ENCODE measurements at places on chromosomes 5 and 9.
A peak's percentile ranks its signal among the peaks of the same experiment; 100 is the strongest.

DNA sequence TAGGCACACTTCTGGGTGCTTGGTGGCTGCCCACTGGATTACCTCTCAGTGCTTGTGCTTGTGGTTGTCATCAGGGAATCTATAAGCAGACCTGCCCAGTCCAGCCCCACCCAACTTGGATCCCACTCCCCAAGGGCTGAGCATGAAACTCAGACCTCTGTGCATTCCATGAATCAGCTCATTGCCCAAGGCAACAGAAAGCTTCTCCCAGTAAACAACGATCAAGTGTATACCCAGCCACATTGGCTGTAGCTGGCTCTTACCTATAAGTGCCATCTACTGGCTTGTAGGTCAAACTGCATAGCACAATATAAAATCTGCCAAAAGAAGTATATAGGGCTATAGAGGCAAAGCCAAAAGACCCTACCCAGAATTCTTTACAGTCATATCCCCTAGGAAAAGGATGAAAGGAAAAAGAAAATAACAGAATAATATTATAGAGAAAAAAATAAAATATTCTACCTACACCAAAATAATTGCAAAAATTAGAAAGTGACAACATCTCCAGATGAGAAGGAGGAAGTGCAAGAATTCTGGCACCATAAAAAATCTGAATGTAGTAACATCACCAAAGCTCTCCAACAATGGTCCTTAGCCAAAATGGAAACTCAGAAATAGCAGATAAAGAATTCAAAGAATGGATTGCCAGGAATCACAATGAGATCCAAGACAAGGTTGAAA lies 321.0 kb upstream of the TRPC7 start:
- peak; percentile 72 for DNase-seq

GRCh38 chr9:127361561-127361960 lies 35.4 kb upstream of the SLC2A8 start:
- DNase-seq: no peak

DNA sequence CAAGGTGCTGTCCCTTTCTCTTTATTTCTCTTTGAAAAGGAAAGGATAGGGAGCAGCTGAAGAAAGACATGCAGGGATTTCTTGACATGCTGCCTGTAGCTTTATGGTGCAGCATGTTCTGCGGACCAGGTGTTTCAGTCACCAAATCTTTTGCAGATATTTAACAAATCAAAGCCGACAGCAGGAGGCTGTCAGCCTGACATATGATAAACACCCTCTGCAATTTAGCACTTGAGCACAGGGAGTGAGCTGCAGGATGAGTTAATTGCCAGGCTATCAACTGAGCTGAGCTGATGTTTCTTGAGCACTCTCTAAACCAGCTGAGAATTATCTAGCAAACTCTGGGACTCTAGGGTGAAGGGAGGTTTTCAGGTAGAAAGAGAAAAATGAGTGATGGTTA lies 212.8 kb upstream of the ATP10B start:
- no peak for DNase-seq

DNA sequence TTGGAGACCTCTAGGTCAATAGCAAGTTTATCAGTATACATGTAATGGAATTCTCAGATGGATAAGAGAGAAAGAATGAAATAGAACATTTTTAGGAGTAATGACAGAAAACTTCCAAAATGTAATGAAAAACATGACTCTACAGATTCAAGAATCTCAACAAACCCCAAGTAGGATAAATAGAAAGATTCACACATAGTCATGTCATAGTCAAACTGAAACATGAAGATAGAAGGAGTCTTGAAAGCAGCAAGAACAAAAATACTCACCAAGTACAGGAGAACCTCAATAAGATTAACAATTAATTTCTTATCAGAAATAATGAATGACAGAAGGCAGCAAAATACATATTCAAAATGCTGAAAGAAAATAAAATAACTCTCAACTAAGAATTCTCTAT lies 164.5 kb downstream of the SPATA31D1 start:
- no peak for DNase-seq

DNA sequence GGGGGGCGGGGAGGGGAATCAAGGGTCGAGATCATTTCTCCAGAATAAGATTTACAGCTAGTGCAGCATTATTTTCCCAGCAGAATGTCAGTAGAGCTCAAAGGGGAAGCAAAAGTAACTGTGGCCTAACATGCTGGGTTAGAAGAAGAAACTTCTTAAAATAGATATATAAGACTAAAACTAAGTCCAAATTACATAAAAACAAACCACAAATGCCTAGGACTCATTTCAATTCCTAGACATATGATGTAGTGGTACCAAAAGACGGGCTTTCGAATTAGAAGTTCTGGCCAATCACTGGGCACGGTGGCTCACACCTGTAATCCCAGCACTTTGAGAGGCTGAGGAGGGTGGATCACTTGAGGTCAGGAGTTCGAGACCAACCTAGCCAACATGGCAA lies 20.8 kb upstream of the MELK start:
- no peak for DNase-seq

DNA sequence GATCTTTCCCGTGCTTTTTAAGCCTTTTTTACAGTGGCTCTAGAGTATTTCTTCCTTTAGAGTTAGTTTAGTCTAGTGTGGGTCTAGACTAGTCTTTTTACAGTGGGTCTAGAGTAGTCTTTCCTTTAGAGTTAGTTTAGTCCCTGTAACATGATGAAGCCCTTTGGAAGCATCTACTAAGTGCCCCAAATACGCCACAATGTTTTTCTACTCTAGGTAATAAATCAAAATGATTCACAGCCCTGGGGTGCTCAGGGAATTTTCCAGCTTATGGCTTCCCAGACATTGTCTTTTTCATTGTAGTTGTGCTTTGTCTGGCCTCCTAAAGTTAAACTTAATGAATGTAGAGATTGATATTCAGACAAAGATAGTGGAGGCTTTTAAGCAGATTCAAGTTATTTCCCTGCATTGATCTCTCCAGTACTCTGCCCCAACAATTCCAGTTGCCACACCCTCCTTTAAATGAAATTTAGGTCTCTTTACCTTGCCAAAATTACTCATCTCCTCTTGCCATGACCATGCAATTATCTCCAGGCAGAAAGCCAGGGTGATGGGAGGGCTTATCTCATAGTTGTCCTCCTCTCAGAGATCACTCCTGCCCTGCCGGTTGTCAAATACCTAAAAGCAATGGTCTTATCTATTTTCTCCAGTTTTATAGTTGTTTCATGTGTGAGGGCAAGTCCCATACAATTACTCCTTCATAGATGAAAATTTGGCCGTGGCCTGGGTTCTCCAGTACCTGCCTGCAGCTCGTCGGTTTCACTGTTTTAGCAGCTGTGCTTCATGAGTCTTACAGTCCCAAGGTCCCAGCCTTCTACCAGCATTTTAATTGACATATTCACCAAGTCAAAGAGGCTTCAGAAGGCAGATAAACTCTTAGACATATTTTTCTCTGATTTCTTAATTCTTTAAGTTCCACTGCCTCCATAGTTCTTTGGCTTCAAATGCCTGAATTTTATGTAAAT lies 794.0 kb upstream of the COX7C start:
- peak; percentile 42 for DNase-seq

GRCh38 chr9:79765466-79765865 lies 193.7 kb downstream of the TLE4 start:
- DNase-seq: no peak

- no peak for DNase-seq
These were observed 260.1 kb upstream of the RGMB start for GRCh38 chr5:98513380-98513779.

- DNase-seq: peak; percentile 6
These were observed 128.3 kb downstream of the MARCHF11 start for GRCh38 chr5:16051246-16051755.

GRCh38 chr5:99607124-99607523 lies 678.3 kb upstream of the CHD1 start:
- peak; percentile 16 for DNase-seq

GRCh38 chr9:78879324-78880100 lies 582.6 kb downstream of the PSAT1 start:
- no peak for DNase-seq

DNA sequence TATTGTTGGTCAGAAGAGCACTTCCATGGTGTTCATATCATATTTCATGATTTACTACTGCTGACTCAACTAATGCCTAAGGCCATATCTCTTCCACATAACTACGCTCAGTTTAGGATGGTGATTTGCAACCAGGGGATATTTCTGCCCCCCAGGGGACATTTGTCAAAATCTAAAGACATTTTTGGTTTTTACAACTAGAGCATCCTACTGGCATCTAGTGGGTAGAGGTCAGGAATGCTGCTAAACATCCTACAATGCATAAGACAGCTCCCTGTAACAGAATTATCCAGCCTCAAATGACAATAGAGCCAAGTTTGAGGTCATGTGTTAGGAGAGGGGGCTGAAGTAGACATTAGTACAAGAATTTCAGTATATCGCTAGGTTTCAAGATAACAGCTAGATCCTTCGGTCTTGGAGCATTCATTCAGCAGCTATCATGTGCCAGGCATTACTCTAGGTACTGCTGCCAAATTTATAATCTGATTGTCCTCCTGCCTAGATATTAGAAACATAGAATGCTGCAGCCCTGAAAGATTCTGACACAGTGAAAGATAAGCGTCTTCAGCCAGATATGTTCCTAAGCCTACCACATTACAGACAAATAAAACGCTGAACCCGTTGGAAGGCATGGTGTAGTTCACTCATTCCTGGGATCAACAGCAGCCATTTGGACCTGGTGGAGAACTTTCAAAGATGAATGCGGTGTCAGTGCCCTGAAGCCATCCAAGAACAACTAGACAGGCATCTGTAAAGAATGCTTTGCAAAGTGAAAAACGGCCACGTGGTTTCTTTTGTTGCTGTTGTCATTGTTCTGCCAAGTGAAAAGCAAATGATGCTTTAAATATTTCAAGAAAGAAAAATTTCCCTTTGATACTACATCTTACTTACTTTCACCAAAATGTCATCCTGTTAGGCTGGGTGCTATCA lies 55.5 kb upstream of the FST start:
- DNase-seq: peak; percentile 62

- no peak for DNase-seq
These were observed 57.3 kb upstream of the UBAC1 start for GRCh38 chr9:136018257-136019031.

DNA sequence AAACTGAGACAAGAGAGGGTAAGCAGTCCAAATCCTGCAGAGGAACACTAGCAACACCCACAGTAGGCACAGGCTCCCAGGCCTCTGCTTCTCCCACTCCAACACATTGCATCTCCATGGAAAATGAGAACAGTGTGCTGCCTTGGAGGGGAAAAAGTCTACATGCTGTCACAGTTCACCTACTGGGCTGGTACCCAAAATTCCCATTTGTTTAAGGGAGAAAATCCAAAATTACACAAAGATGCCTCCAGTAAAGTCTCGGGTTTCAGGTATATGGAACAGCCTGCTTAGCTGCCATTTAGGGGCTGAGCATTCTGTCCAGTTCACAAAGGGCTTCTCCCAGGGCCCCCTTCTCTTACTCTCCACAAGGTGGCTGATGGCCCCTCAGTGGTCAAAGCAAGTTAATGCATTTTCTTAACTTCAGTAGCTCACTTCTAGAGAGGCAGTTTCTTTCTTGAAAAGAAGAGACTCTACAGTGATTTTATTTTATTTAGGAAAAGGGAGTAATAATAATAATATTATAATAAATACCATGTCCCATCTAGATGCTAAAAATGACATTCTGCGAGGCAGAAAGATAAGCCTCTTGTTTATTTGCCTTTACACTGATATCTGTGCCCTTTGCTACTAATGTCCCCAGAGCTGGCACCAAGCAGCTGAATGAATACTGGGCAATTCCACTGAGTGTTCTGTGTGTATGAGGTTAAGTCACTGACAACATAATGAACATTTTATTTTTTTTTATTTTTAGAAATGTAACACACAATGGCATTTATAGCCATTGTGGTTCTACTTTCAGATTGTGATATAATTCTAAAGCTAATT lies 89.4 kb downstream of the RGS7BP start:
- DNase-seq: no peak

GRCh38 chr5:67451640-67452279 lies 255.2 kb upstream of the CD180 start:
- no peak for DNase-seq

GRCh38 chr5:23208959-23209431 lies 298.4 kb upstream of the PRDM9 start:
- DNase-seq: peak; percentile 62

- DNase-seq: no peak
These were observed 31.5 kb upstream of the PPP3R2 start for GRCh38 chr9:101626295-101626694.

DNA sequence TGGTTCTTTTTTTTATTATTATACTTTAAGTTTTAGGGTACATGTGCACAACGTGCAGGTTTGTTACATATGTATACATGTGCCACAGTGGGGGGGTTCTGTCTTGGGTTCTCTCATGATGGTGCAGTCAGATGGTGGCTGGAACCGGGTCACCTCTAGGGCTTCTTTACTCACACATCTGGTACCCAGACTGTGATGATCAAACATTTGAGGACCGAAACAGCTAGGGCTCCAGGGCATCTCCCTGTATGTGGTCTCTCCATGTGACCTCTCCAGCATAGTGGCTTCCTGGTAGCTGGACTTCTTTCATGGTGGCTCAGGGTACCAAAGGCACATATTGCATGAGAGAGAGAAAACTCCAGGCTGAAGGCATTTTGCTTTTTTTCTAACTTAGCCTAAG lies 9.8 kb upstream of the CRHBP start:
- no peak for DNase-seq

DNA sequence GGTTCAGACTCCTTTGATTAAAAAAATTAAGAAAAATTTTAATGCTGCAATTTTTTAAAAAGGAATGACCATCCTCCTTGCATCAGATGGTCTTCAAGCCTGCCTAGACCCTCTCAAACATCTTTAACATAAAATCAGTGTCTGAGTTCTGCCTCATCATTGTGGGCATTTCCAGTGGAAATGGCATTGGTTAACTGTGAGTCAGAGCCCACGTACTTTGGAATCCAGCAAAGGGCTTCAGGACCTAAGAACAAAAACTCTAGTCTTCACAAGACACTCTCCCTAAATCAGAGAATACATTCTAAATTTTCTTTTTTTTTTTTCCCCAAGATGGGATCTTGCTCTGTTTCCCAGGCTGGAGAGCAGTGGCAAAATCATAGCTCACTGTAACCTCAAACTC lies 9.4 kb upstream of the C5orf15 start:
- DNase-seq: peak; percentile 73

DNA sequence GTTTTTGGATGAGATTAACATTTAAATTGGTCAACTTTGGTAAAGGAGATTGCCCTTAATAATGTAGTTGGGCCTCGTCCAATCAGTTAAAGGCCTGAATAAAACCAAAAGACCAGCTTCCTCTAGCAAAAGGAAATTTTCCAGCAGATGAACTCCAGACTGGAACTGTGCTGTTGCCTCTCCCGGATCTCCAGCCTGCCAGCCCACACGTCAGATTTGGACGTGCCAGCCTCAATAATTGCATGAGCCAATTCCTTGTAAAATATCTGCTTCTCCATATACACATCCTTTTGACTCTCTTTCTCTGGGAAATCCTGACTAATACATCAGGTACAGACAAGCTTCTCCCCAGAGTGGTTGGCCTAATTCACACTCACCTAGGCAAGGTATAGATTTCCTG lies 175.8 kb upstream of the ADCY2 start:
- DNase-seq: no peak

GRCh38 chr5:58499941-58500340 lies 8.7 kb downstream of the GAPT start:
- no peak for DNase-seq

- DNase-seq: no peak
These were observed 29.7 kb downstream of the ACTBL2 start for GRCh38 chr5:57452885-57453284.

GRCh38 chr9:109718861-109719260 lies 61.1 kb upstream of the PALM2AKAP2 start:
- no peak for DNase-seq

All from A172 (cell line).